ENCODE measurements at places on chromosomes 7 and 10. TPM values are rescaled to one million over a fixed set of nuclear protein-coding genes. Genes with fewer than 3 reads are reported as not detected.

DNA sequence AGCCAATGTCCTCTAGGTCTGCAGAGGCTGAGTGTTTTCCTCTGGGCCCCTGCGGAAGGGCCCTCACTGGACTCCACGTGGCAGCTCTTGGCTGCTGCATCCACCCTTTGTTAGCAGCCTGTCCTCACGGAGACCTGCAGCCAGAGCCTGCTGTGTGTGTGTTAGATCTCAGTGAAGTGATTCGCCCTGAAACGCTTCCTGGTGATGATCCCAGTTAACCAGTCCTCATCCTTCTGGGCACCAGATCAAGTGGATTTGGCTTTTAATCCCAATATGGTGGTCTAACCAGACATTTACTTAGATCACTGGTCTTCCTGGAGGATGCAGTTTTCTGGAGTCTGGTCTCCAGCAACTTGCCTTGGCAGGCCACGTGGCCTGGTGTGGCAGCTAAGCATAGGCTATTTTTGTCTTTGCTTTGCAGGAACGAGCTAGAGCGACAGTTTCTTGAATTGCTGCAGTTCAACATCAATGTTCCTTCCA lies 39.5 kb upstream of the GJD4 start:
- no peak overlapping the region for H3K27ac ChIP-seq
- DNase-seq, result no peak
- no peaks in the 10 kb centered on the region for H3K36me3 ChIP-seq
- H3K27me3 ChIP-seq, result no peaks in the 10 kb centered on the region
- H3K4me3 ChIP-seq, result no peak overlapping the region

DNA sequence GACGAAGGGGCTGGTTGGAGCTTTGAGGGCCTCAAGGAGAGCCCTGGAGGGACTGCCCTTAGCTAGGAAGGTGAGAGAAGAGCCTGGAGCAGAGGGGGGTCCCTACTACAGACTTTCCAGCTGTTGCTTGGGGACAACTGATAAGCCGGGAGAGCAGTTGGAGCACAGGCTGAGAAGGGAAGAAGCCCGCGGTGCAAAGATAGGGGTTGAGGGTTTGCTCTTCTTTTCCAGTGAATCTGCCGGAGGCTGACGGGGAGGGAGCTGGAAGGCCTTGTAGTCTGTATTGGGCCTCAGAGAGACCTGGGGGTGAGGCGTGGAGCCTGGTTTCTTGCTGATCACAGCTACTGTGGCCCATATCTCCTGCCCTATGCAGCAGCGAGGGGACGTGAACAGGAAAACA lies 23.7 kb downstream of the CYP26A1 start:
- H3K27me3 ChIP-seq, result no peaks in the 10 kb centered on the region
- H3K4me3 ChIP-seq, result no peak overlapping the region
- no peaks in the 10 kb centered on the region for H3K4me1 ChIP-seq
- DNase-seq, result no peak
- H3K36me3 ChIP-seq, result no peaks in the 10 kb centered on the region

DNA sequence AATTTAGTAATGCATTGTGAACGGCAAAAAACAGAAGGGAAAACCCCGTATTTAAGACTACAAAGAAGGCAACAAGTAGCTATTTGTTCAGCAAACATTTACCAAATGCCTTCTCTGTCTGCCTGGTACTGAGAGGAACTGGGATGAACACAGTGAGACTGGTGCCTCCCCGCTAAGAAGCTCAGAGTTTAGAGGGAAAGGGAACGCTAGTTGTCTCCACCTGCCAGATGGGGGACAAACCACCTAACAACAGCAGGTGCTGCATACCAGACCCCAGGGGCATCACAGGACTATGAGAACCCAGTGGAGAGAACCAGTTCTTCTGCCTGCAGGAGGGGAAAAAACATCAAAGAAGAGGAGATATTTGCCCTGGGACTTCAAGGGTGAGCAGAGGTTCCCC lies 147.1 kb downstream of the SLC25A13 start:
- H3K27ac ChIP-seq, result no peak overlapping the region
- H3K4me3 ChIP-seq, result no peak overlapping the region
- no peaks in the 10 kb centered on the region for H3K4me1 ChIP-seq
- H3K27me3 ChIP-seq, result no peaks in the 10 kb centered on the region
- H3K36me3 ChIP-seq, result no peaks in the 10 kb centered on the region
- no peak for DNase-seq

DNA sequence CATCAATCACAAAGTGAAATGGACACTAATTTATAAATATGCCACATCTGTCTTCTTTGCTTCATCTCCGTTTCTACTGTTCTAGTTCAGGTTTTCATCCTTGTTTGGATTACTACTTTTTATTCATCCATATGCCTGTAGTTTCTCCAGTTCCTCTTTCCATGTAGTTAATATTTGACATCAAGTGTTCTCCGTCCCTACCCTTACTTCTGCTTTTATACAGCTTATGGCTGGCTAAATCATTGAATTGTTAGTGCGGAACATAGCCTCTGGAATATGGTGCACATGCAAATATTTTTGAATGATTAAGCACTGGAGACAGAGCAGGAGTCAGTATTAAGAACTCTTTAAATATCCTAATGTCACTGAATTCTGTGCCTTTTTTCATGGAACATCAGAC lies 230.0 kb upstream of the PPP1R3A start:
- no peak overlapping the region for H3K27ac ChIP-seq
- DNase-seq, result no peak
- H3K4me3 ChIP-seq, result no peak overlapping the region
- peaks cover 5% of the 10 kb centered on the region for H3K27me3 ChIP-seq

- DNase-seq, result no peak
- no peak overlapping the region for H3K27ac ChIP-seq
- H3K4me1 ChIP-seq, result peaks cover 5% of the 10 kb centered on the region
- no peak overlapping the region for H3K4me3 ChIP-seq
- H3K36me3 ChIP-seq, result no peaks in the 10 kb centered on the region
- H3K27me3 ChIP-seq, result no peaks in the 10 kb centered on the region
Measured at GRCh38 chr7:99129001-99129400, 14.9 kb downstream of the SMURF1 start.

Gene MMD2
- total RNA-seq, result not detected
